ENCODE measurements at places on chromosomes 2 and 18. TPM values are rescaled to one million over a fixed set of nuclear protein-coding genes. Genes with fewer than 3 reads are reported as not detected.

DNA sequence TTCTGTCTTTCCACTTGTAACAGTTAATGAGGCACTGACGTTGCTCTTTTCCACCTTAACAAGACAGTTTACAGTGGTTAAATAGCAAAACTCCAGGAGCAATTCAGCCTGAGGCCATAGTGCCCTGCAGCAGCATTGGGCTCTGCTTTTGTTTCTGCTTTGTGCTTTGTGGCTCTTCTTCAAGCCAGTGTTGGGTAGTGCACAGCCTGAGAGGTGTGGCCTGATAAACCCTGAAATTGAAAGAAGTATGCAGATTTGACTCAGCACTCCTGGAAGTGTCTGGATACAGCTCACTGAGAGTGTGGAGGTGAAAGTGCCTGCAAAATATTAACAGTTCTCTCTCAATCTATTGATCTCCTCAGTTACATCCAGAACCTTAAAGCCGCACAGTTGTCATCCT lies 63.0 kb downstream of the STK25 start:
- no peak for DNase-seq

Gene FOXD4L1
- not detected for total RNA-seq

Gene PCARE
- not detected for total RNA-seq

DNA sequence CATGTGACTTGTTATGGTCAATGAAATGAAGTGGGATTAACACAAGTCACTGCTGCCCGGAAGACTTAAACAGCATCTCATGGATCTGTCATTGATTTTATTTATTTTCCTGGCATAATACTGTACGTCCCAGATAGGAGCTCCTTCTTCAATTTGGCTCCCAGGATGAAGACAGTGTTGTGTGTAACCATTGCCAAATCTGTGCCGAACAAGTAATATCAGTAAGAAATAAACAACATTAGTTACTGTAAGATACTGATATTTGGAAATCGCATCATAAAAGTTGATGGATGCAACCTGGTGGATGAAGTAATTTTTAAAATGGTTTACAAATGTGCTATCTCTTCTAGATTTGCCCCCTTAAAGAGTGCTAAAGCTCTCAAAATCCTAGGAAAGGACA lies 419.0 kb upstream of the MMADHC start:
- DNase-seq, result no peak

GRCh38 chr2:161134547-161135518 lies 25.4 kb upstream of the TANK start:
- no peak for DNase-seq

GRCh38 chr2:237341872-237342271 lies 72.1 kb downstream of the COL6A3 start:
- DNase-seq, result no peak
